ENCODE measurements at places on chromosomes 2 and 18.

DNA sequence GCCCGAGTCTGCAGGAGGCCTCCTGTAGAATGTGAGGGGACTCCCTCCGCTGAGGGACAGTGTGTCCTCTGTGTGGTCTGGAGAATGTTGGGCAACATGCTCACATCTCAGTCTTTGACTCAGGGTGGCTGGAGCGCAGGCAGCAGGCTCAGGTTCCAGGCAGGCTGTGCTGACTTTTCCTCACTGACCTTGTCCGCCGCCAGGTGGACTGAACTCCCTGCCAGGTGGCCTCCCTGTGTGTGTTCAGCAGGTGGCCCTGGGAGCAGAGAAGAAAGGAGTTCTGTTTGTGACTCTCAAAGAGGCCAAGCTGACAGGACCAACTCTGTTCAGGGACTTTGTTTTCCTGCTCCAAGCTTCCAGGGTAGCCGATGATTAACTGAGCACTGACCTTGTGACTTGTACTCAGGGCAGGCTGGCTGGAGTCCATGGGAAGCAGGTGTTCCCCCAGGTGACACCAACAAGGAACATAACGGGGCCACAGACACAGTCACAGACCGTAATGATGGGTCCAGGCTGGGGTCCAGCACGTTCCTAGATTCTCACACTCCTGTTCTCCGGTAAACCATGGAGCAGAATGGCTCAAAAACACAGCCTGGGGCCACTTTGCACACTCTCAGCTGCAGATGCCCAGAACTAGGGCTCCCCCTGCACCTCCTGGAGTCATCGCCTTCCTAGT is 439.8 kb downstream of the RNF144A start:
- no peak for DNase-seq

- DNase-seq: no peak
Measured at GRCh38 chr2:237025090-237025865, 60.4 kb upstream of the COPS8 start.

GRCh38 chr2:212477571-212477970 is 61.0 kb downstream of the ERBB4 start:
- no peak for DNase-seq

DNA sequence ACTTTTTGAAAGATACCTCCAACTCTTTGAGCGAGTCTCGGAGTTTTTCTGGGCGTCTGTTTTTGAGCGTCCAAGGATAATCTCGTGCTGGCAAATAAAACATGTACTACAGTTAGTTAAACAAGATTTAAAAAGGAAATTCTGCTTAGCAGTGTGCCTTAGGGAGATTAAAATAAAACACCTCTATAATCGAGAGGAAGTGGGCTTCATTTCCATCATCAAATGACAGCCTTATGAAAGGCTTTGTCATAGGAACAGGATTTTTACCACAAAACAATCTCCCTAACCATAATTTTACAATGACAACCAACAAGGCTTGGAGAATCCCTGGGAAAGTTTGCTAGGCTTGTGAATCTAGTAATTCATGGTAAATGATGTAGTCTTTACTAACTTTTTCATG is 103.4 kb downstream of the WDPCP start:
- no peak for DNase-seq

GRCh38 chr2:134583462-134583861 is 135.3 kb downstream of the TMEM163 start:
- DNase-seq: no peak

- no peak for DNase-seq
Measured at GRCh38 chr2:230541934-230542380, 126.0 kb downstream of the SP100 start.

DNA sequence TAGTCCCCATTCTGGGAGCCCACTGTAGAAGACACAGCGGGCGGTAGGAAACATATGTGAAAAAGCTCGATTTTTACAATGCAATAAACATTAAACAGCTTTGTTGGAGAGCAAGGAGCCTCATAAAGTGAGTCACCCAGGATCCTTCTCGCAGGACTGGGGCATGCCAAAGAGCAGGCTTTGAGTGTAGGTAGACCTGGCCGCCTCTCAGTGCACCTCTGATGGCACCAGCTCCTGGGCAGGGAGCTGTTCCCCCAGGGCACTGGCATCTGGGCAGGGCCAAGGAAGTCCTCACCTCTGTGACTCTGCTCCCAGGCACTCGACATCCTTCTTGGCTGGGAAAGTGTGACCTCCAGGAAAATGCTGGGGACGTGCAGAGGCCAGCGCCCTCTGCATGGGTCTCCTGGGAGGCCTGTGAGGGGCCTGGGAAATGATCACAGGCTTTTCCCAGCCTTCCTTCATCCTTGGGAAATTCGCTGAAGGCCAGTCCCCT is 94.2 kb downstream of the POLR1A start:
- no peak for DNase-seq

DNA sequence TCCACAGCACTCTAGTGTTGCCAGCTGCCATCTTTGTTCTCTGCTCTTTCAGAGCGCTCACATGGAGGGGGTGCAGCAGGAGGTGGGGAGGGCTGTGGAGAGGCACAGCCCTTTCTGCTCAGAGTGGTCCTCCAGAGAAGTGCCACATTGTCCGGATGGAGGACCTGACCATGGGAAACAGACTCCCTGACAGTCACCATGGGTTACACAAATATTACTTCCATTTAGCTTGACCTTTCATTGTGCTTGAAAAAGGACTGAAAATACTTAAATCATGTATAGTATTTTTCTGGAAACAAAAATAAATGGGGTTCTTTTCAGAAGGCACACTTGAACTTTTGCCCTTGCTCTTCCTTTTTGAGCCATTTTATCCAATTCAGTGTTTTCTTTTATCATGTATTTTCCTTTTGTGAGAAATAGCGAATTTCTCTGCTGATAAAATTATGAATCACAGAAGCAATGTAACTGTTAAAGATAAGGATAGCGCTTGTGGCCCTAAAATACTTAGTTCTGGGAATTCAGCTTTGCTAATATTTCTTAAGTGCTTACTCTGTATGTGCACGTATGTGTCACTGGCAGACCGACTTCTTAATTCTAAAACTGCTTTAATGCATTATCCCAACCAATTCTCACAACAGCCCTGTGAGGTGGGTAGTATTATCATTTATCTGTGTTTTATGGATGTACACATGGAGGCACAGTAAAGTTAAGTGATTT is 34.2 kb downstream of the SPATS2L start:
- DNase-seq: no peak

DNA sequence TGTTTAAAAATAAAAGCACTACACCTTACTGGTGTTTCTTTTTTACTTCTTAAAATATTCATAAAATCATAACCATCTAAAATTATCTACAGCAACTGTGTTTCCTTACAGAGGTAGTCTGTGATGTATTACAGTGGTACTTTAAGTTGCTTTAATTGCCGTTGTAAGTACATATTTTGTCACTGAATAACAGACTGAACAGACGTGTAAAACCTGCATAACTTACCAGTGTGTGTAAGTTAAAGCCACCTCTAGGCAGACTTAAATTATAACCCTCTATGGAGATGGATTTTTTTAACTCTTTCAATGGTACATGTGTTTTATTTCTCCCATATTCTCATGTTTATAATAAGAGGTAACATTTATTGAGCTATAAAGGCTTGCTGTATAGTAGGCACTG is 166.8 kb downstream of the NR4A2 start:
- DNase-seq: no peak

DNA sequence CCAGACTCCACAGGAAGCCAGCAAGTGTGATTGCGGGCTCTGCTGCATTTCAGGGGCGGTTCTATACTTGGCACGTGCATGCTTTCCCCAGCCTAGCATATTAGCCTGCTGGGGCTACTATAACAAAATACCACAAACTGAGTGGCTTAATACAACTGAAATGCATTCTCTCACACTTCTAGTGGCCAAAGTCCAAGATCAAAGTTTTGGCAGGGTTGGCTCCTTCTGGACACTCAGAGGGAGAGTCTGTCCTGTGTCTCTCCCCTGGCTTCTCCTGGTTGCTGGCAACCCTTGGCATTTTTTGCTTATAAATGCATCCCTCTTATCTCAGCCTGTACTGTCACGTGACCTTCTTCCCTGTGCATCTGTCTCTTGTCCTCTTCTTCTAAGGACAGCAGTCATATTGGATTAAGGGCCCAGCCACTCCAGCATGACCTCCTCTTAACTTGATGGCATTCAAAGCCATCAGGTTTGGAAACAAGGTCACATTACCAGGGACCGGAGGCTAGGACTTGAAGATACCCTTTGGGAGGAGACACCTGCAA is 138.7 kb downstream of the RNF152 start:
- no peak for DNase-seq

All from NCI-H1436 treated with DMSO at 0.1 percent for 48 hours (cell line).